ENCODE measurements at places on chromosomes 4 and X.

- no peak for DNase-seq
Observed at GRCh38 chr4:48924416-48924815, 17.8 kb upstream of the OCIAD2 start.

DNA sequence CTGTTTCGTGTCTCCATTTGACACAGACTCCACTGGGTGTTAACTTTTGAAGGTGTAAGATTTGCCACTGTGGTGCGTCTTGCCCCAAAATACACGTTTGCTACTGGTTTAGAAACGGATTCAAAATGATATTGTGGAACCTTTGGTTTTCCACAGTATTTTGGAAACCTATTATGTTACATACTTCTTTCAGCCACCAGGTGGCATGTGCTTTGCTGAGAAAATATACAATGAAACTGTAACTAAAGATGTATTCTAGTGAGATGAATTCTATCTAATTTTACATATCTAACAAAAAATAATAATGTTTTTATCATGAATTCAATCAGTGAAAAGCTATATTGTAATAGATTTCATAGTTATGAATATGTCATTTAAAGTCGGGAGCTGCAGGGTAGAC is 28.4 kb upstream of the SLITRK4 start:
- no peak for DNase-seq

- DNase-seq, result no peak
Observed at GRCh38 chrX:69046996-69047490, 118.2 kb downstream of the PJA1 start.

DNA sequence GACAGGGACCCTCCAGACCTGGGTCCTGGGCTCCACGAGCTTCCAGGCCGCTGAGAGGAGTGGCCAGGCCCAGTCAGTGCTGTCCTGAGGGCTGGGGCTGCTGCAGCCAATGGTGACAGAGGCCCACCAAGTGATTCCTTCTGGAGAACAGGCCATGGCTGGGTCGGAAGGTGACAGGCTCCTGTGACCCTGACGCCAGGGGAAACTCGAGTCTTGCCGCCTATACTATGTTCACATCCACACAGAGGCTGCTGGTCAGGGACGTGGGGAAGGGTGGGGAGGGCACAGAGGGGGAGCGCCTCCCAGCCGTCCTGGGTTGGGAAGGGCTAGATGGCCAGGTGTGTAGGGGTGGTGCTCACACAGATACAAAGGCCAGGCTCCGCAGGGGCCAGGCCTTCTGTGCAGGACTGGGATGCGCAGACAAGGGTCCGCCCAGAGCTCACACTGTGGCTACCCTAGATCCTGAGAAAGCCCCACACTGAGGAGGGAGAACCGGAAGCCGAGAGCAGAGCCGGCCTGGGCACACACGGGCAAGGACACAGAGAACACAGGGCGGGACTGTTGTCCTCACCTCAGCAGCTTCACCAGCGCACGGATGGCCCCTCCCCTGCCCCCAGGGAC is 81.4 kb downstream of the HTRA3 start:
- DNase-seq, result no peak

GRCh38 chrX:117196481-117196880 is 733.7 kb upstream of the CT83 start:
- no peak for DNase-seq

- no peak for DNase-seq
Observed at GRCh38 chrX:35380808-35381700, 417.1 kb upstream of the MAGEB16 start.

DNA sequence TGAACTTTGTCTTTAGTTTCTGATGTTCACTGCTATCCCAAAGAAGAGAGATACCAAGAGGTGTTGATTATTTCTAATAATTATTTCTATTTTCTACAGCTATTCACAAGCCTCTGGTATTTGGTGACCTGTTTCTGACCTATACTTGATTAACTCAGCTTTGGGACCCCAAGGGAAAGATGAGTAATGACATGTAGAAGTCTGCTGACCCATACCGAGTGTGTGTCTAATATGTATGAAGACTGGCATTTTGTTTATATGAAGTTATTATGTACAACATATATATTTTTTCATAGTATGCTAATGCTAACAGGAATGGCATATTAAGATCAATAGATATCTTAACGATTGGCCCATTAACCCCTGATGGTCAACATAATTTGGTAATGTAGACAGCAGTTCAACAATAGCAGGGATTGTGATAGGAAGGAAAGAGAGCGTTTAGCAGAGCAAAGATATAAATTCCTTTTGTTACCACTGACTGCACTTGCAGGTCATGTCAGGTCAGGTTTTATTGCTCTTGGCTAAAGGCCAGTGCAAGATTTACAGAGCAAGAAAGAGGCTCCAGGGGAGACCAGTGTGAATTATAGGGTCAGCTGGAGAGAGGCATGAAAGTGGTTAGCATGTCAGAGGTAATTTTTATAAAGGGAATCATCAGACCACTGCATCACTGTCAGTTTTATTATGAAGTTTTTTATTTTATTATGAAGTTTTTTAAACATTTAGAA is 94.7 kb upstream of the DIPK2B start:
- DNase-seq, result no peak

- DNase-seq, result peak; percentile 27
Observed at GRCh38 chr4:6875431-6875831, 34.2 kb upstream of the TBC1D14 start.

DNA sequence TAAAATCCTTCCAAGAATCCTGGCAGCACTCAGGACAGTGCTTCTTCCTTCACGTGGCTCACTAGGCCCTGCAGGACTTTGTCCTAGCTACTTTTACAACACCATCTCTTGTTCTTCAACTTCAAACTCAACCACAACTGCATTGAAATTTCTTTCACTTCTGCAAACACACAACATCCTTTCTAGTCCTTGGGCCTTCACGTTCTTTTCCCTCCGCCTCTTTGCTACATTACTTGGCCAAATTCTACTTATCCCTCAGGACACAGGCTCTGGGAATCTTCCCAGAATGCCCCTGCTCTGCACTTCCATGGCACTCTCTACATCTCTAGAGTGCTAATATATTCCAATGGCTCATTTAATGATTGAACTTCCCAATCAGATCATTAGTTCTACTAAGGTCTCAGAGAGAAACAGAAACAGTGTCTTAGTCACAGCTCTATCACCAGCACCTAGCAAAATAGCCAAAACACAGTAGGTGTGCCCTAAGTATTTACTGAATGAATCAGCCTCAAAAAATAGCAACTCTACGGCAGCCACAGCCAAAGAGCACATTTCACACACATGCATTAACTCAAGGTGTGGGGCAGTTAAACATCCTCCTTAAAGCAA is 73.3 kb downstream of the MANBA start:
- no peak for DNase-seq

GRCh38 chr4:103928370-103928769 is 208.6 kb upstream of the TACR3 start:
- DNase-seq, result no peak

DNA sequence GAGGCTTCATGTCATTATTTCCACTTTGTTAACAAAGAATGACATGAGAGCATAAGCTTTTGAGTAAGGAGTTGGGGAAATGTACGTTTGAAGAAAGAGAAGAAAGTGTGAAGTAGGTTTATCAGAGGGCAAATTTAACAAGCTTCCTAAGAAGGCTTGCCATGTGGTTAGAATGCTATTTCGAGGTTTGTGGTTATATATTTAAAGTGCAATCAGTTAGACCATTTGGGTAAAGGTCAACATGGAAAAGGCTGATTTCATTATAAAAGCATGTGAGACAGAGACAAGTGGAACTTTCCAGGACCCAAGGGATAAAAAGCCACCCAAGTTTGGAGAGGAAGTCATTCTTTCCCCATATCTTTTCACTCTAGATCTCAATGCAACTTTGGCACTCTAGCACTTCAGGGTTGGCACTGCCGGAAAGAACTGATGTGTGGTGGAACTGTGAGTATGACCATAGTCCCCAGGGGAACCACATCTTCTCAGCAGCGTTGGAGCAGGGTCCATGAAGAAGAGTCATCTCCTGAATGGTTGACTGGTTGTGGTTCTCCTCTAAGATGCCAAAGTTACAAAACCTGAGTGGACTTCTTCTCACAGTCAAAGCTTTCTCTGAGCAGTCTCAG is 529.9 kb downstream of the MID1IP1 start:
- DNase-seq, result peak; percentile 9

DNA sequence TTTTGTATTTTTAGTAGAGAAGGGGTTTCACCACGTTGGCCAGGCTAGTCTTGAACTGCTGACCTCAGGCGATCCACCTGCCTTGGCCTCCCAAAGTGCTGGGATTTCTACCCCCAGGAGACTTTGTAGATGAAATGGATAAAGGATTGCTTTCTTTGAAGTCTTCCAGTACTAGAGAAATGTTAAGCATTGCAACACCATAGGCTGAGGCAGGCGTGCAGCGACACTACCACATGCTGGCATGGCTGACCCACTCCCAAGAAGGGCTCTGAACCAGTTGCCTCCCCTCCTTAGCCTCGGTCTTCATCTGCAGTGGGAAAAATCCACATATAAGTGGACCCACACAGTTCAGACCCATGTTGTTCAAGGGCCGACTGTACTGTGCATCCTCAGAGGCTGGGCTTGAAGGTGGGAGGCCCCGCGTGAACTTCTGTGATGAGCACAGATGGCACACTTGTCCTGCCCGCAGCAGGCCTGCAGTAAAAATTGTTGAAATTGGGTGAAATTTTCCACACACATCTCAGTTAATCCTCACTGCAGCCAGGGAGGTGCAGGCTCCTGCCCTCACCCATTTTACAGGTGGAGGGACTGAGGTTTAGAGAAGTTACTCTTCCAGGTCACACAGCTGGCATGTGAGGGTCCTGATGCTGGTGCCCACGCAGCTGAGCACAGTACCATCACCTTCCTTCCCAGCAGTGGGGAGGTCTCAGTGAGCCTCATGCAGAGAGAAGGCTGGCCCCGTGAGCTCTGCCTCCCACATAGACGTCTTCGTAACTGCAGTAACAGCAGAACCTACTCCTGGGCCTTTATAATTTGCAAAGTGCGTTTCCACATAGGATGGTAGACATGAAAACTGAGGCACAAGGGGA is 35.5 kb downstream of the HTRA3 start:
- no peak for DNase-seq

DNA sequence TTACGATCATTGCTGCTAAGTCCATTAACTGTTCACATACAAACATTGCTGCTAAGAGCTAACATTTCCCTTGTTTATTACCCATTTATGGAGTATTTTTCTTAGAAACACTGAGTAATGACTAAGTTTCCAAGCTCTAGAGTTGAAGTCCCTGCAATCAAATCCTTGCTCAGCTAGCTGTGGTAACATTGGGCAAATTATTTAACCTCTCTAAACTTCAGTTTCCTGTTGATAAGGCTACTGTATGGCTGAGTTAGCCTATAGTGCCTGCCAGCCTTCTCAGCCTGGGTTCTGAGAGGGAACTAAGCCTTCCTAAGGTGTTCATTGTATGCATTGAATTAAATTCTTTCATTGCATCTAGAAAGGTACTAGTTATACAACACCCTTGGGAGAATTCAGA is 15.2 kb upstream of the SCOC start:
- DNase-seq, result no peak

- DNase-seq, result no peak
Observed at GRCh38 chr4:4794421-4794820, 65.0 kb upstream of the MSX1 start.

DNA sequence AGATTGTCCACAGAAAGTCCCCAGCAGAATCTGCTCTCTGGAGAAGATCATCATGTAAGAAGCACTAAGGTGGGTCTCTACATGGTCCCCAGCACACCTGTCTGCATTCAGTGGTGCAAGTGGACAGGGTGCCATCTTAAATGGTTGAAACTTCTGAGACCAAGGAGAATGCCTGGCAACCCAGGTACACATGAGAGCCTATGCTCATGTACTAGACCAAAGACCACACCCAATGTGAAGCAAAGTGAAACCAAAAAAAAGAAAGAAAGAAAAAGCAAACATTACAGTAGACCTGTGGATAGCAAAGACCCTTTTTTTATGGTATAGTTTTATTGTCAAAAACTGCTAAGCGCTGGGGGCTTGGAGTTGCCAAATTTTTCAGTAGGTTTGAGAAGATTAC is 15.0 kb downstream of the CD40LG start:
- no peak for DNase-seq

- no peak for DNase-seq
Observed at GRCh38 chr4:71630803-71631202, 153.1 kb downstream of the GC start.

DNA sequence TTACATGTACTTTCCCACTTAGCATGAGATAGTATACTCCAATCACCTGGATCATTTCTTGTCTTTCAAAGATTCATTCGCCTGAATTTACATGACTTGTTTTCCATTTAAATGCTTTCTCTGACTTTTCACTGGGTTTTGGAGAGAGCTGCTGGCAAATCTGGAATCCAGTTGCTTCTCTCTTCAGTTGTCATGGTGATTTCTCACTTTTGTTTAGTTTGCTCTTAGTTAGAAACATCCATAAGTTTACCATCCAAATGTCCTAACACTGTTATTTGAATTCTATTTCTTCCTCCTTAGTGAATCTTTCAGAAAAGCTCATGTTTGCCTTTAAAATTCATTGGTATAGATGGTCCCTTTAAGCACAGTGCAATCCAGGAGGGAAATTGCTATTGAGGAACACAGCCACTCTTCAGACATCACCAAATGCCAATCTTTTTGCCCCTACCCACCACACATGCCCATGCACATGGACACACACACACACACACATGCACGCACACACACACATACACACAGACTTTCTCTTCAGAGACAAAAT is 51.7 kb downstream of the REELD1 start:
- no peak for DNase-seq

DNA sequence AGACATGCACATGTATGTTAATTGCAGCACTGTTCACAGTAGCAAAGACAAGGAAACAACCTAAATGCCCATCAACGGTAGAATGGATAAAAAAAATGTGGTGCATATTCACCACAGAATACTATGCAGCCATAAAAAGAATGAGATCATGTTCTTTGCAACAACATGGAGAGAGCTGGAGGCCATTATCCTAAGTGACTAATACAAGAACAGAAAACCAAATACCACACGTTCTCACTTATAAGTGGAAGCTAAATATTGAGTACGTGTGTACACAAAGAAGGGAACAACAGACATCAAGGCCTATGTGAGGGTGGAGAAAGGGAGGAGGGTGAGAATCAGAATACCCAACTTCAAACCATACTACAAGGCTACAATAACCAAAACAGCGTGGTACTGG is 17.4 kb upstream of the LNX1 start:
- no peak for DNase-seq

Measured in CD4-positive, alpha-beta T cell treated with Interleukin-4 for 4 hours (primary cell).